NCI-H1417 treated with DMSO at 0.1 percent for 48 hours (cell line): ENCODE measurements at places on chromosomes 7 and 10.

DNA sequence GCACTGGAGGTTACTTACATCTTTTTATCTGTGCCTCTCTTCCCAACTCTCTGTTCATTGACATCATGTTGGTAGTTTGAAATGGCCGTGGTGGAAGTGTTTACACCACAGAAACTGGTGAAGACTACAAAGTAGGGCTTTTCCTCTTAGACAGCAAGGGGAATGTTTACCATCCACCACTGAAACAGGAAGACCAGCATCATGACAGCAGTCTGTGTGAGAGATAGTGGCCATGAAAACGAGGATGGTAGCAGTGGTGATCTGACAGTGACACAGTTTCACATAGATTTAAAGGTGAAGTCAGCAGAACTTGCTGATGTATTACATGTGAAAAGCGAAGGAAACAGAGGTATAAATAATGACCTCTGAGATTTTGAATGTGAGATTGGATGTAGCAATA lies 115.7 kb downstream of the CCDC71L start:
- no peak for DNase-seq

GRCh38 chr7:20302891-20303290 lies 27.8 kb upstream of the ITGB8 start:
- no peak for DNase-seq

- no peak for DNase-seq
These were observed 41.5 kb downstream of the CYP17A1 start for GRCh38 chr10:102795453-102796406.

GRCh38 chr7:133252506-133252857 lies 396 bp upstream of the EXOC4 start:
- no peak for DNase-seq

GRCh38 chr7:113188396-113188795 lies 70.0 kb upstream of the SMIM30 start:
- DNase-seq: no peak

GRCh38 chr10:75825235-75825634 lies 393.8 kb downstream of the LRMDA start:
- no peak for DNase-seq
